ENCODE measurements at places on chromosomes 1 and 21. TPM values are rescaled to one million over a fixed set of nuclear protein-coding genes. Genes with fewer than 3 reads are reported as not detected.
A peak's percentile ranks its signal among the peaks of the same experiment; 100 is the strongest.

TLCD4 gene
- total RNA-seq: 0.21 TPM

TBX15 gene
- total RNA-seq: not detected

UBR4 gene
- total RNA-seq: 104 TPM

PI4KB gene
- 62.9 TPM for total RNA-seq

GRCh38 chr1:202017749-202018467 is 7.5 kb downstream of the ELF3 start:
- DNase-seq: no peak

- DNase-seq: no peak
Observed at GRCh38 chr1:11654939-11655808, 497 bp downstream of the FBXO44 start.

DNA sequence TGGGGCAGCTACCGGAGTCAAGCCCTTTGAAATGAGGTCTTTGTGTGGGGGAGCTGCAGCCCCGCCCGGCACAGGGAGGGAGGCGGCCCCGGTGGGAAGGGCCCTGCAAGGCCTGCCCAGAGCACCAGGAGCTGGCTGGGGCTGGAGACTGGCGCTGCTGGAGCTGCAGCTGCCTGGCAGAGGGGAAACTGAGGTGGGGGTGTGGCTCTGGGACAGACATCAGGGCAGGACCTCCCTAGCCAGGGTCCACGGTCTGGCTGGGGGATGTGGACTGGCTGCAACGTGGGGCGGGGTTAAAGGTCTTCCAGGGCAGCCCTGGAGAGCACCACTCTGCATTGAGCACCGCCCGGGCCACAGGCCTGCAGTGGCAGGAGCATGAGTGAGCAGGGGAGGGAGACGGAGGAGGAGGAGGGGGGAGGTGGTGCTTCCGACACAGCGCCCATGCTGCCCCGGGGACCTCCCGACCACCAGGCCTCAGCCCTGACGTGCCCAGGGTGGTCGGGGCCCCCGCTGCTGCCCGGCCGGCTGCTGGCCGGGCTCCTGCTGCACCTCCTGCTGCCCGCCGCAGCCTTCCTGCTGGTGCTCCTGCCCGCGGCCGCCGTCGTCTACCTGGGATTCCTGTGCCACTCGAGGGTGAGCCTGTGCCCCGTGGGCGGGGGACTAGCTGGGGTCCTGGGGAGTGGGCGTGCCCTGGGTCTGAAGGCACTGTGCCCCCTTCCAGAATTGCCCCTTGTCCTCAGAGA is 4.8 kb upstream of the ANKRD65 start:
- DNase-seq: no peak

- no peak for DNase-seq
Observed at GRCh38 chr1:225818229-225818628, 8.3 kb downstream of the EPHX1 start.

- no peak for DNase-seq
Observed at GRCh38 chr1:77024500-77024899, 157.2 kb downstream of the ST6GALNAC5 start.

- peak; percentile 27 for DNase-seq
Observed at GRCh38 chr1:248926401-248927182, 20.6 kb downstream of the PGBD2 start.

All from activated CD4-positive, alpha-beta memory T cell treated with anti-CD3 and anti-CD28 coated beads for 36 hours (primary cell).